ENCODE measurements at places on chromosomes 7 and 10. TPM values are rescaled to one million over a fixed set of nuclear protein-coding genes. Genes with fewer than 3 reads are reported as not detected.

- no peak for DNase-seq
- H3K4me1 ChIP-seq: no peaks in the 10 kb centered on the region
- no peak overlapping the region for H3K27ac ChIP-seq
- no peak overlapping the region for H3K4me3 ChIP-seq
- H3K27me3 ChIP-seq: no peaks in the 10 kb centered on the region
Measured at GRCh38 chr7:106770191-106770590, 94.9 kb upstream of the PIK3CG start.

Gene HOXA10
- polyA plus RNA-seq: not detected

DNA sequence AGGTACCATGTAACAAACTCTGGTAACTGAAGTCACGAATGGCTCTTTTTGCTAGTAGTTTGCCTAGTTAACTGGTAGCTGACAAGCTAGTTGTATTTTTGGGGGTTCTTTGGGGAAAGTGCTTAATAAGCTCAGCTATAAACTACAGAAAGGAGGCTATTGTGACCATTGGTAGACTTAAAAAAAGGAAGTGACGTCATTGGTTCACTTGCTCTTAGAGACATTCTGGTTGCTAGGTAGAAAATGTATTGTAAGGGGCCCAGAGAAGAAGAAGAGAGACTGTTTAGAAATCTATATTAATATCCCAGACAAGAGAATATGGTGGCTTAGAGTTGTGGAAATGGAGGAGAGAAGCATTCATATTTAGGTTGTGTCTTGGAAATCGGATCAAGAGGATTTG, 103.0 kb downstream of the NXPH1 start:
- no peaks in the 10 kb centered on the region for H3K36me3 ChIP-seq
- H3K4me3 ChIP-seq: no peak overlapping the region
- no peak for DNase-seq

DNA sequence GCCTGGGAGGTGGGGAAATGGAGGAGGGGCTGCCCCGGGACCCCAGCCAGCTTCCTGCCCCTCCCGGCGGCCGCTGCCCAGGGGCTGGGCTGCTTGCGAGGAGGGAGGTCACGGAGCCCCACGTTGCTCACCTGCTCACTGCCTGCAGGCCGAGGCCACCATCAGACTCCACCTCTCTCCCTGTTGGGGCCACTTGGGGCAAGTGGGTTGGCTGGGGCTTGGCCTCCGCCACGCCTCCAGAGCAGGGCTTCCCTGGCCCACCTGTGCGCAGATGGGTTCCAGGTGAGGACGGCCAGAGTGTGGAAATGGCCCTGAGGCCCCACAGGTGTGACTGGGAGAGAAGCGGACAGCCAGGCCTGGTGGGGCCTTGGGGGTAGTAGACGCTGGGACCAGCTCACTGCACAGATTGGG, 82.8 kb upstream of the DIP2C start:
- H3K27ac ChIP-seq: no peak overlapping the region
- H3K36me3 ChIP-seq: no peaks in the 10 kb centered on the region
- H3K4me1 ChIP-seq: peaks cover 4% of the 10 kb centered on the region
- H3K27me3 ChIP-seq: no peaks in the 10 kb centered on the region
- DNase-seq: no peak

- H3K27ac ChIP-seq: no peak overlapping the region
- H3K36me3 ChIP-seq: no peaks in the 10 kb centered on the region
- no peak overlapping the region for H3K4me3 ChIP-seq
- no peaks in the 10 kb centered on the region for H3K27me3 ChIP-seq
Measured at GRCh38 chr7:108285003-108285368, 154.8 kb upstream of the LAMB4 start.

GRCh38 chr10:18793951-18794350, 134.7 kb downstream of the ARL5B start:
- no peaks in the 10 kb centered on the region for H3K4me1 ChIP-seq
- DNase-seq: no peak
- H3K4me3 ChIP-seq: no peak overlapping the region
- no peak overlapping the region for H3K27ac ChIP-seq
- H3K36me3 ChIP-seq: no peaks in the 10 kb centered on the region
- no peaks in the 10 kb centered on the region for H3K27me3 ChIP-seq

DNA sequence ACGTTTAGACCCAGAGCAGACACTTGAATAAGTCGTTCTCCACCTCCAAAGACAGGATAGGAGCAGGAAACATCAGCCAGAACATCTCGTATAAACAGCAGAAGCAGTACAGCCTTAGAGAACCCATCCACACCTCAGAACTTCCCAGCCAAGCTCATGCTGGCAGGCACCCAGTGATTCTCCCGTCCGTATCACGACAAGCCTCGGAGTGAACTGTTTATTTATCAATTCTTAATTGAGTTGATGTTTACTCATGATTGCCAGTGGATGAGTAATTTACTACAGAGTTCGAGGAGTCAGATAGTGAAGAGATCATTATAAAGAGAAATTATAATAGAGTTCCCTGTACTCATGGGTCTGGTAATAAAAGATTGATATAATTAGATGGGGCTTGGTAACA, 811.5 kb downstream of the LRMDA start:
- no peak overlapping the region for H3K27ac ChIP-seq
- no peaks in the 10 kb centered on the region for H3K36me3 ChIP-seq
- H3K4me1 ChIP-seq: no peaks in the 10 kb centered on the region
- no peak for DNase-seq
- no peak overlapping the region for H3K4me3 ChIP-seq
- H3K27me3 ChIP-seq: no peaks in the 10 kb centered on the region

Measured in H1 (cell line).